PC-3 (cell line): ENCODE measurements at places on chromosomes 5 and 9. TPM values are rescaled to one million over a fixed set of nuclear protein-coding genes. Genes with fewer than 3 reads are reported as not detected.

DNA sequence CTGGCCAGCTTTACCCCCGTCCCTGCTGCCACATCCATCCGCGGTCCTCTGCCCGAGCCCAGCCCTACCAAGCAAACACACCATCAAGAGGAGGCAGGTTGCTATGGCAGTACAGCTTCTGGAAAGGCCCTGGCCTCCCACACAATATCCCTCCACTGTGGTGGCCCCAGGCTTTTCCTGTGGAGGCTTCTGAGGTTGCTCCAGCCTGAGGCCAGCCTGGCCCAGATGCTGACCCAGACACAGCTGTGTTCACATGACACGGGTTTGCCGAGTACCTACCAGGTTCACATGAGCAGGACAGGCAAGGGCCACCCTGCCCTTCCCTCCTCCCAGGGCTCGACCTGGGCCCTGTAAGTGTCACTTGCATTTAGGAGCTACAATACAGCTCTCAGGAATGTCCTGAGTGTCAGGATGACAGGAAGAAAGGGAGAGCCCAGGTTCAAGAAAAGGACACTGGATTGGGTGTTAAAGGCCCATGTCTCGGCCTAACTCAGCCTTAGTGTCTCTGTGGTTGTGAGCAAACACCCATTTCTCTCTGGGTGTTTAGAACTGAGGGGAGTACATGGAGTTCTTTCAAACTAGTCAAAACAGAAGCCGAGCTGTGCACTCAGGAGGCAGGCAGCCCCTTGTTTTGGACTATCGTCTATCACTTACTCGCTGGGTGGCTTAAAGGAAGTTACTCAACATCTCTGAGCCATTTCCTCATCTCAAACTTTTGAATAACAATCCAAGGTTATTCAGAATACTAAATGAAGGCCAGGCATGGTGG, 40.2 kb downstream of the NAIF1 start:
- H3K4me1 ChIP-seq: peaks cover 4% of the 10 kb centered on the region; the same call in 1 of the 2 replicates
- no peak for DNase-seq
- no peak overlapping the region for H3K27ac ChIP-seq
- no peaks in the 10 kb centered on the region for H3K27me3 ChIP-seq
- H3K4me3 ChIP-seq: no peak overlapping the region
- H3K36me3 ChIP-seq: no peaks in the 10 kb centered on the region

CKMT2 gene
- total RNA-seq: not detected in 2 replicates

DNA sequence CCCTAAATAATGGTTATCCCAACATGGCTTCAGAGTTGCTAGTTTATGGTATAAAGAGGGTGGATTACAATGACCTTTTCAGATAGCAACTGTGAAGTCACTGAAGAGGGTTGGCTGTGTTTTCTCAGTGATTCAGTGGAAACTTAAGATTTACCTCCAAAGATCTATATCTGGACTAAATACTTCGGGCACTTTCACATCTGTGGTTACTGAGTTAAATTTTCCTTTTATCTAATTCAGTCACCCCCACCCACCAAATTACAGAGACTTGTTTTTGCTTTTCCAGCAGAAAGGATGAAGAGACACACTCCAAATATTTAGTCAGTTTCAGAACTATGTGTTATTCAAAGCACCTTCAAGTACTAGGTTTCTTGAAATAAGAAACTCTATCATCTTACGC, 573.2 kb downstream of the CCDC171 start:
- H3K27me3 ChIP-seq: no peaks in the 10 kb centered on the region
- peak overlapping the region; percentile 60 for H3K27ac ChIP-seq
- peak; percentile 41 for DNase-seq
- no peaks in the 10 kb centered on the region for H3K36me3 ChIP-seq
- no peak overlapping the region for H3K4me3 ChIP-seq

F2RL2 gene
- total RNA-seq: 0.11 TPM in 1 of 2 replicates, not detected in the other

SNX24 gene
- total RNA-seq: 7.4 and 10.3 TPM in 2 replicates

- no peaks in the 10 kb centered on the region for H3K36me3 ChIP-seq
- H3K4me1 ChIP-seq: peaks cover 27% of the 10 kb centered on the region
- peak overlapping the region; percentile 69 for H3K27ac ChIP-seq
- H3K27me3 ChIP-seq: no peaks in the 10 kb centered on the region
- H3K4me3 ChIP-seq: no peak overlapping the region
These were observed 101.1 kb downstream of the FGF18 start for GRCh38 chr5:171520300-171521174.

- no peaks in the 10 kb centered on the region for H3K36me3 ChIP-seq
- no peak for DNase-seq
- H3K4me1 ChIP-seq: no peaks in the 10 kb centered on the region
- no peaks in the 10 kb centered on the region for H3K27me3 ChIP-seq
These were observed 14.0 kb upstream of the HRCT1 start for GRCh38 chr9:35892051-35892450.

FBP1 gene
- 40.4 and 48.1 TPM in 2 replicates for total RNA-seq

DNA sequence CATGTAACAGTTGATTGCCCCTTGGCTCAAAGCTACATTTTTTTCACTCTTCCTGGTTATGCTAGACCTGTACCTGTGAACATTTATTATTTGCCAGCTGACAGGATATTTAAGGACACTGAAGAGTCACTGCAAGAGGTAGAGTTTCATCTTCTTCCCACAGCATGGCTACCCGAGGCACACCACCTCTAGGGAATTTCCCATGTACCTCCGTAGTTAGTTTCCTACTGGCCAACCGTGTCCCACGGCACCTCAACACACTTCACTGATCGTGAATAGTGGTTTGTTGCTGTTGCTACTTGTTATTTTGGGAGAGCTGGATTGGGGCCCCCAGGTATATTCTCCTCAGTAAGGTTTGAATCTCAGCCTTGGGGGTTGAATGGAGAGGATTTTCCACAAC, 648.6 kb downstream of the SEMA5A start:
- no peak overlapping the region for H3K4me3 ChIP-seq
- no peaks in the 10 kb centered on the region for H3K4me1 ChIP-seq
- H3K27me3 ChIP-seq: no peaks in the 10 kb centered on the region
- no peak overlapping the region for H3K27ac ChIP-seq
- H3K36me3 ChIP-seq: no peaks in the 10 kb centered on the region

GRCh38 chr5:66139318-66139712, 4.8 kb upstream of the SREK1 start:
- no peak overlapping the region for H3K4me3 ChIP-seq
- no peak overlapping the region for H3K27ac ChIP-seq
- H3K4me1 ChIP-seq: no peaks in the 10 kb centered on the region

- no peak overlapping the region for H3K4me3 ChIP-seq
- H3K36me3 ChIP-seq: peaks cover 10% of the 10 kb centered on the region
- no peak for DNase-seq
These were observed 26.2 kb downstream of the CEMIP2 start for GRCh38 chr9:71741926-71742648.

GRCh38 chr5:160903076-160903475, 51.1 kb upstream of the ATP10B start:
- H3K36me3 ChIP-seq: no peaks in the 10 kb centered on the region
- H3K4me3 ChIP-seq: no peak overlapping the region
- DNase-seq: no peak
- H3K27ac ChIP-seq: no peak overlapping the region

- H3K4me3 ChIP-seq: peak overlapping the region; percentile 36; the same call in 1 of the 2 replicates
- DNase-seq: peak; percentile 51
- H3K27ac ChIP-seq: no peak overlapping the region
- H3K4me1 ChIP-seq: peaks cover 15% of the 10 kb centered on the region
These were observed 722.8 kb upstream of the GRAMD2B start for GRCh38 chr5:125700380-125700861.

ADAMTS19 gene
- not detected in 2 replicates for total RNA-seq

F2R gene
- 16.1 and 16.9 TPM in 2 replicates for total RNA-seq

DNA sequence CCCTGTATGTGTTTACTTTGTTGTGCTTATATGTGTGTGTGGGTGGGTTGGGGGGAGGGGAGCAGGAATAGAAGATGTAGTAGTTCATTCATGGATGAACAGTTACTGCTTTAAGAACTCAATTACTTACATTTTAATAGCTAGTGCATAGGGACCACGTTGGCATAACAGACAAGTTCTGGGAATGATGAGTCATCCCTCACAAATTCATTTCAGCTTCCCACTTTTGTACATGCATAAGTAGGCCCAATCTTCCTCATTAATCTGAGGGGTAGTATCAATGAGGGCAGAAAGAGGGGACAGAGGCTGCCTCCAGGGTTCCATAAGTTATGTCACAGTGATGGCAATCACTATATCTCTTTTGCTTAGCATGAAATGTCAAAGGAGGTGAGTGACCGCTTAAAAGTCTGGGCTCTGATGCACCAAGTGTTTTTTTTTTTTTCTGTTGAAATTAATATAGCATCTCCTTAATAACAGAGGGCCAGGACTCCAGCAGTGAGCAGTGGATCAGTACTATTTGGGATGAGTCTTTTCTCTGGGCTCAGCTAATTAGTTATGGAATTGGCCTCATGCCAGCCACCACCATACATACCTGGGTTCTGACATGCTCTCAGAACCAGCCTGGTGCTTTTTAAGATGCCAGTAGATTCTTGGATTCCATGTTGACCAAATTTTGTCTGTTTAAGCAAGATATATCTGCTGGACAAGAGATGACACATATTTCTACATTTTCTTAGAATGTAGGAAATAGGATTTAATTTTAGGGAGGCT, 37.1 kb downstream of the PRDM6 start:
- no peak overlapping the region for H3K27ac ChIP-seq
- H3K4me3 ChIP-seq: no peak overlapping the region
- H3K4me1 ChIP-seq: no peaks in the 10 kb centered on the region
- DNase-seq: peak; percentile 13
- H3K27me3 ChIP-seq: peaks cover 8% of the 10 kb centered on the region; the same call in 1 of the 2 replicates

BICD2 gene
- 26.3 and 36.9 TPM in 2 replicates for total RNA-seq

GRCh38 chr9:89466451-89467277, 31.2 kb downstream of the SEMA4D start:
- no peak for DNase-seq
- no peaks in the 10 kb centered on the region for H3K4me1 ChIP-seq
- H3K36me3 ChIP-seq: no peaks in the 10 kb centered on the region

GRHPR gene
- total RNA-seq: 75.3 and 84.1 TPM in 2 replicates

GRCh38 chr5:124604419-124604818, 142.0 kb downstream of the ZNF608 start:
- no peak for DNase-seq
- H3K36me3 ChIP-seq: no peaks in the 10 kb centered on the region
- H3K27me3 ChIP-seq: no peaks in the 10 kb centered on the region
- H3K4me1 ChIP-seq: peaks cover 8% of the 10 kb centered on the region
- H3K4me3 ChIP-seq: no peak overlapping the region
- H3K27ac ChIP-seq: no peak overlapping the region

- H3K36me3 ChIP-seq: no peaks in the 10 kb centered on the region
- peak overlapping the region; percentile 70; the same call in 1 of the 2 replicates for H3K4me3 ChIP-seq
- H3K27me3 ChIP-seq: no peaks in the 10 kb centered on the region
- H3K27ac ChIP-seq: no peak overlapping the region
- H3K4me1 ChIP-seq: 0 out of 2 replicates have a peak, but pooled peaks cover 5% of the 10 kb centered on the region
These were observed 977 bp upstream of the DPP7 start for GRCh38 chr9:137115394-137116026.

DNA sequence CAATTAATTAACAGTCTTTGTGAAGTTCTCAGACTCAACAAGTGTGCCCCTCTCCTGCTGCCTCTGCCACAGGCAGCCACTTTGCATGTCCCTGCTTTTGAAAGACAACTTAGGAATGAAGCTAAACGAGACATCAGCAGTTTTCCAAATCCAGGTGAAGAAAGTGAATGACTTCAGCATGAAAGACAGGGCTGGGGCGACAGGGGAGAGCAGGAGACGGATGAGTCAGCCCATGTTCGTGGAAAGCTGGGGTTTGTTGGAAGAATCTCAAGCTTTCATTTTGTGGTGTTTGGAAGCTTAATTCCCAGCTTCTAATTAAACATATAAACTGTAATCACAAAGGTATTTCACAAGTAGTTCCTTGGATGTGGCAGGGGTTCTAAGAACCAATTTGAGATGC, 207.8 kb upstream of the MAP3K1 start:
- no peak overlapping the region for H3K4me3 ChIP-seq
- DNase-seq: no peak
- H3K4me1 ChIP-seq: no peaks in the 10 kb centered on the region
- no peak overlapping the region for H3K27ac ChIP-seq

DNA sequence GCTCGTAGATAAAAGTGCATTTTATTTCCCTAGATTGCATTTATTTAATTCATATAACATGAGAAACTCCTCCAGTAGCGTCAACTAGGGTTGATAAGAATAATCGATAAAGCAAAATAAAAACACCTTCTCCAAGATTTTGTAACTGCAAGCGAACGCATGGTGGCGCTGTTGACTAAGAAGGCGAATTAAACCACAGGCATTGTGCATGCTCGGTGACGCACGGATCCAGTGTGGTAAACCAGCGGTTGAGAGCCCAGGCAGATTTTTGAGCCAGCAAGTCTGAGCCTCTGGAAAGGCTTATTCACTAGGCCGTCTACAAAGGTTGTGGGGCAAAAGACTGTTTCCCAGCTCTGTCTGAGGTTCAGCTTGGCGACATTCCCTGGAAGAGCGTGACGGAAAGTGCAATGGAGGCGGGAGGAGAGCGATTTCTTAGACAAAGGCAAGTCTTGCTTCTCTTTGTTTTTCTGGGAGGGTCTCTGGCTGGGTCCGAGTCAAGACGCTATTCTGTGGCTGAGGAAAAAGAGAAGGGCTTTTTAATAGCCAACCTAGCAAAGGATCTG, at the start of gene PCDHB3:
TSS of gene PCDHB3 (plus strand) at position 231 of the 563 bp plus-strand sequence. CDS start at position 408, 177 bp downstream.
- peaks cover 3% of the 10 kb centered on the region; the same call in 1 of the 2 replicates for H3K36me3 ChIP-seq
- H3K27ac ChIP-seq: no peak within 1 kb of the TSS
- no peaks in the 10 kb centered on the region for H3K4me1 ChIP-seq
- no peak within 1 kb of the TSS for H3K4me3 ChIP-seq

MYMK gene
- total RNA-seq: not detected in 2 replicates

PCDHGB6 gene
- 1.1 and 1.8 TPM in 2 replicates for total RNA-seq

GRCh38 chr9:94772639-94773303, 46.3 kb downstream of the AOPEP start:
- no peaks in the 10 kb centered on the region for H3K36me3 ChIP-seq
- H3K4me3 ChIP-seq: no peak overlapping the region
- H3K27ac ChIP-seq: no peak overlapping the region
- no peak for DNase-seq

- no peak overlapping the region for H3K4me3 ChIP-seq
- peaks cover 31% of the 10 kb centered on the region for H3K36me3 ChIP-seq
- peaks cover 22% of the 10 kb centered on the region for H3K4me1 ChIP-seq
These were observed 107.4 kb downstream of the ZNF462 start for GRCh38 chr9:106970219-106970975.

- no peaks in the 10 kb centered on the region for H3K4me1 ChIP-seq
- H3K36me3 ChIP-seq: no peaks in the 10 kb centered on the region
- H3K4me3 ChIP-seq: no peak overlapping the region
- no peak for DNase-seq
These were observed 35.8 kb downstream of the PTCH1 start for GRCh38 chr9:95481000-95481399.

IFNB1 gene
- total RNA-seq: not detected in 2 replicates

TUSC1 gene
- 15.1 and 19.0 TPM in 2 replicates for total RNA-seq
